Umbilical cord (tissue), 2 donors: ENCODE measurements at places on chromosomes 5 and 9.

DNA sequence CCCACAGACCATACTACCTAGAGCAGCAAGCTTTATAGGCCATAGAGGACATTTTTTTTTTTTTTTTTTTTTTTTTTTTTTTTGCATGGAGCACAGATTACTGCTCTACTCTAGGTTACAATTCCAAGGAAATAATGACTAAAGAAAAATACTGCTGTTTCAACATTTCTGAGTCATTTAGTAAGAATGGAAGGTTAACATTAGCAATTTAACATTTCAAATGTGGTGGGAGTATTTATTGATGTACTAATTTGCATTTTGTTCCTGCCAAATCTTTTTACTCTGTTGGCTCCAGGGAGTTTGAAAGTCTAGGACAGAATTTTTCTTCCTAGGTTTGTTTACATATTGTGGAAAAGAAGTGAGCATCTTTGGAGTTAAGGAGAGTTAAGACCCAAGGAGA is 142.1 kb upstream of the CCDC152 start:
- no peak for DNase-seq

GRCh38 chr5:97778451-97778850 is 595.4 kb upstream of the RIOK2 start:
- no peak for DNase-seq

DNA sequence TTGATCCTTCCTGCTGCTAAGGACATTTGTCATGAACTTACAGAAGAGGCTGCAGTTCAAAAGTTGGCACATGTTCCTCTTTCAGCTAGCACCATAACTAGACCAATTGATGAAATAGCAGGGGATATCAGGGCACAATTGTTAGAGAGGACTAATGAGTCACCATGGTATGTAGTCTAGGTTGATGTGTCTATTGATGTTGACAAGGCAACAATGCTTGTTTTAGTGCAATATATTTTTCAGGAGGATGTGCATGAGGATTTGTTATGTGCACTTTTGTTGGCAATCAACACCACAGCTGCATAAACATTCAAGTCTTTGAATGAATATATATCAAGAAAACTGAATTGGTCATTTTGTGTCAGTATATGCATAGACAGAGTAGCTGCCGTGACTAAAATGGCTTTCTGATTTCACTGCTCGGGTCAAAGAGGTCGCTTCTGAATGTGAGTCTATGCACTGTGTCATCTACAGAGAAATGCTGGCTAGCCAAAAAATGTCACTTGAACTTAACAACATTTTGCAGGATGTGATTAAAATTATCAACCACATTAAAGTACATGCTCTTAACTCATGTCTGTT is 68.0 kb downstream of the FGF10 start:
- no peak for DNase-seq

DNA sequence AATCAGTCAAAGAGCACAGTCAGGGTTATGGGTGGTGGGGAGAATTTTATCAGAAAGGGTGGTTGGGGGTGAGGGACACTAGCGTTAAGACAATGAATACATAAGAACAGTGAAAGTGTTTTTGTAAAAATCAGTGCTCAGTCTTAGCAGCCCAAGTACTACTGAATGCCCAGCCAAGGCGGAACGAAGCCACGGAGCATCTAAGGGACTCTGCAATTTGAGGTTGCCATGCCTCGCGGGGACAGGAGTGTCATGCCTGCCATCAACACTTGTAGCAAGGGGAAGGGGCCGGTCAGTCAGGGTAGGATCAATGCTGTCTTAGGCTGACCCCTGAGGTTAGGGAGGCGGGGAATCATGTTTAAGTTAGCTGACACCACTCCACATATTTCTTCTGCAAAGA is 13.3 kb downstream of the FSTL4 start:
- no peak for DNase-seq

DNA sequence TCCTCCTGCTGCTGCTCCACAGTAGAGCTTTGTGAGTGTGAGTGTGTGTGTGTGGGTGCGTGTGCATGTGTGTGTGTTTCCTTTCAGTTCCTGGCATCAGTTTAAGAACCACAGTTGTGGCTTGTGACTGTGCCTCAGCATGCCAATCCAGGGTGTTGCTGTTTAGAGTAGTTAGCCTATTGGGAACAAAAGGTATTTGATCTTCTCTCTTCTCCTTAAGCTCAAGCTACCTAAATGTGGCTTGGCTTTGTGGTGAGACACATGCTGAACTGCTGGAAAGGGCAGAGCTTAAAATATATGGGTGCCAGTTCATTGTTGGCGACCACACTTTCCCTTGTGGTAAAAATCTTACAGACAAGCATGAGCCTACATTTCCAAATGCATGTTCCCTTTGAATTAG is 116.6 kb upstream of the BNC2 start:
- no peak for DNase-seq

GRCh38 chr5:41510176-41510831 is at the start of gene PLCXD3:
Gene PLCXD3 (minus strand): TSS chr5:41510601. CDS start chr5:41510526, 75 bp downstream.
- DNase-seq, result no peak

DNA sequence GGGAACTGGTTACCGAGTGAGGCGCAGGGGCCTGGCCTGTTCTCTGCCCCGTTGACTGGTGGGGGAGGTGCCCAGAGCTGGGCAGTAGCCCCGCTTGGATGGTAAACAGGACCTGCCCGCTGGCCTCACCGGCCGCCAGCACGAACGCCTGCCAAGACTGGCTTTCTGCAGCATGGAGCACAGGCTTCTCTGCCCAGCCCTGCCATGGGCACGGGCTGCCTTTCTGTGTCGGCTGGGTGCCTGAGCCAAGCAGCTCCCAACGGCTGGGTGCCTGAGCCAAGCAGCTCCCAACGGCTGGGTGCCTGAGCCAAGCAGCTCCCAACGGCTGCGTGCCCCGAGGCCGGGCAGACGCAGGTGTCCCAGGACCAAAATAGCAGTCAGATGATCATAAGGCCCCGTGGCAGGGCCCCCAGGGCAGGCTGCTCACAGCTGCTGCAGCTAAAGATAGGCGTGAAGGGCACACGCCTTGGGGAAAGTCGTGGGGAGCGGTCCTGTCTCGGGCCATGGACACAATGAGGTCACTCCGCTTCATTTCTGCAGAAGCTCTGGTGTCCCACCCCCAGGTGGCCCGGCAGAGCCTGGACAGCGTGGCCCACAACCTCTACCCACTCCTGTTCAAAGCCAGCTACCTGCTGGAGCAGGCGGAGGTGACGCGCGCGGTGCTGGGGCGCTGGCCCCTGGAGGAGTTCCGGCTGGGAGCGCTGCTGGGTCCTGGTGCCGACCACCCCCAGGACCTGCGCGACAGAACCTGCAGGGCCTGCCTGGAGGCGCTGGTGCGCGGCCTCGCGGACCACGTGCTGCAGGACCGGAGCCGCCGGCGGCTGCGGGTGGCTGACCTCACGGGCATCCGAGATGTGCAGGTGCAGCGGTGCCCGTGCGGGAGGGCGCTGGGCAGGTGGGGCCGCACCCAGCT is at the start of gene LRRC14B:
TSS of gene LRRC14B (plus strand) at position 460 of the 913 bp plus-strand sequence. CDS start at position 504, 44 bp downstream.
- no peak for DNase-seq

DNA sequence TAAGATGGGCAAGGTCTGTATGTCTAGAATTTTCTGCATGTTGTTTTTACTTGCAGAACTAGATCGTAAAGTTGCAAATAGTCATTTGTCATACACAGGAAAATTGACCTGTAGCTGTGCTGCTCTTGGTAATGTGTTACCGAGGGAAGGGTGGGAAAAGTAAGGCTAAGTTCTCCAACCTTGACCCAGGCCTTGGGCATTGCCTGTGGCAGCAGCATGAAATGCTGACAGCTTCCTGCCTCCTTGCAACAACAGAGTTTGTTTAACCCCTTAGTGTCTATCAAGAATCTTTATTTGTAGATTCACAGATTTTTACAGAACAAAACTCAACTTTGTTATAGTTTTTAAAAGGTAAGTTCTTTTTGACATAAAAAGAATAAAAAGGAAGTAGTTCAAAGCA is 48.3 kb downstream of the ERCC6L2 start:
- peak; percentile 3 for DNase-seq

DNA sequence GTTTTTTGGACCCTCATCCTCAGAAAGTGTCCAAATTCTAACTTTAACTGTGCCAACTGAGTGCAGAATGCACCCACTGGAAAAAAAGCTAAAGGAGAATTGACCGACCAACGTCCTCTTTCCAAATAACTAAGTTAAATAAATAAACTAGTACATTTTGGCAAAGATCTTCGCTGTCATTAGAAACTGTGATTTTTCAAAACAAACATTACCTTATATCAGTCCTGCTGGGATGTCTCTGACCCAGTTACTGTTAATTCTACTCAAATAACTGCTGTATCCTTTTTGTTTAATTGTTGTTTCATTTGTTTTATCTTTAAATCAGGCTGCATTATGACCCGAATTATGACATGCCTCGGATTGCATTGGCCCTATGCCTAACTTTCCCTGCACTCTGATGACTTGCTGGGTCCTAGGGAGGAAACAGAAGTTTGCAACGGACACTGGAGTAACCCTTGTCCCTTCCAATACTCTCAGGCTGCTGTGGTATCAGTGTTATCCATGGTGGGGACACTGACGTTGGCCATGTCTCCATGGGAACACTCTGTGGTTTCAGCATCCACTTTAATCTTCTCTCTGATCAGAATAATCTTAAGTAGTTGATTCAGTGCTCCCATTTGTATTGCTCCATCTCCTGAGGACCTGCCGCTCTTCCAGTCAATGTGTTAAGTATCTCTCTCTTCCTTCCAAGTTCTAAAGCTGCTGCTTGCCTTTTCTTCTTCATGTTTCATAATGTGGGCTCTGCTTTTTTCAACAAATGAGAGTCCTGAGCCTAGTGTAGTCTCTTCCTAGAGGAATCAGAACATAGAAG is 11.1 kb upstream of the IFNA5 start:
- DNase-seq, result no peak

GRCh38 chr5:125551246-125551645 is 804.8 kb upstream of the ZNF608 start:
- DNase-seq, result no peak

- DNase-seq, result no peak
Observed at GRCh38 chr9:87233899-87234455, 263.7 kb upstream of the DAPK1 start.

DNA sequence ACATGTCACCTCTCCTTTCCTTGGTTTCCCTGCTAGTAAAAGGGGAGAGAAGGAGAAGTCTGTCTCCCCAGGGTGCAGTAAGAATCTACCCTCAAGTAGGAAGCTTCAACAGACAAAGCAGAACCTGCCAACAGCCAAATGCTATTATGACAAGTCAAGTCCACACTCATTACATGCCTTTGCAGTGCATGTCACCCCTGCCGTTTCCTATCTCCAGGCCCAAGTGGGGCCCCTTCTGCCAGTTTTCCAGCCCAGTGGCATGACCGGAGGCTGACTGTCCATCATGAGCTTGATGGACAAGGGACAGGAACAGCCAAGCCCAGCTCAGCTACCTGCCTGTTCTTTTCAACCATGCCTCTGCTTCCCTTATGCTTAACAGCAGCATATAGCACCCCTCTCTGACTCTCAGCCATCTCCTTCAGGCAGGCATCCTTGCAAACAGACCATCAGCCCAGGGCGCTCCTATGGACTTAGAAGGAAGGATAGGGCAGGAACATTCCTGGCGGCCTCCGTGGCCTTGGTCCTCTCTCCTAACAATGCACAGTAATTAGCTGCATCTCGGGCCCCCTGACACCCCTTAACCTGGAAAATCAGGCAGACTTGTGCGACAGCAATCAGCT is 107.2 kb upstream of the RAD23B start:
- peak; percentile 21 for DNase-seq
